ENCODE measurements at places on chromosomes 13 and 19. TPM values are rescaled to one million over a fixed set of nuclear protein-coding genes. Genes with fewer than 3 reads are reported as not detected.

The IL17D gene
- polyA plus RNA-seq = 18.2 TPM

The CATSPERD gene
- not detected for polyA plus RNA-seq

- peak; percentile 48 for DNase-seq
These were observed 10.4 kb downstream of the ATP4B start for GRCh38 chr13:113647351-113648215.

DNA sequence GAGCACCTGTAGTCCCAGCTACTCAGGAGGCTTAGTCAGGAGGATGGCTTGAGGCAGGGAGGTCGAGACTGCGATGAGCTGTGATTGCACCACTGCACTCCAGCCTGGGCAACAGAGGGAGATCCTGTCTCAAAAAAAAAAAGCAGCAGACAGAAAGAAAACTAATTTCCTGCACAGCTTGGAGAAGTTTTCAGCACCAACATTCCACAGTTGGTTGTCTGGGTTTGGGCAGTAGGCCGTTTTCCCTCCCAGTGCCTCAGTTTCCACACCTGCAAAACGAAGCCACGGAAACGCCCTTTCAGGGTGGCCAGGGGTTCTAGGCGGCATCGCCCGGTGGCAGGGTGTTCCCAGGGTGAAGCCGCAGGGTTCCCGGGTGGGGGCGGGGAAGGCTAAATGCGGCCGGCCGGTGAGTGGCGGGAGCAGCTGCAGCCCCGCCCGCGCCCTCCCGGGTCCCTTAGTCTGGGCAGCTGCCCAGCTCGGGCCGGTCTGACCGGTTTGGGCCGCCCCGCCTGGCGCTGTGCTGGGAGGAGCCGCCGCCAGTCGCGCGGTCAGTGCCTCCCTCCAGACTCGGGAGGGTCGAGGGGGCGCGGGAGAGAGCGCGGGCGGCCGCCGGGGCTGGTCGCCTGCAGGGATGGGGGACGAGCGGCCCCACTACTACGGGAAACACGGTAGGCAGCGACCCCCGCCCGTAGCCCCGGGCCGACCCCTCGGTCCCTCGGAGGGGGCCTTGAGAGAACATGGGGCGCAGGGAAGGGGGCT, at the start of gene SLC44A2:
TSS of gene SLC44A2 (plus strand) at position 551 of the 759 bp plus-strand sequence. CDS start at position 632, 81 bp downstream.
- DNase-seq = peak; percentile 89

The FFAR3 gene
- not detected for polyA plus RNA-seq

The SIGLEC12 gene
- 0.22 TPM for polyA plus RNA-seq

DNA sequence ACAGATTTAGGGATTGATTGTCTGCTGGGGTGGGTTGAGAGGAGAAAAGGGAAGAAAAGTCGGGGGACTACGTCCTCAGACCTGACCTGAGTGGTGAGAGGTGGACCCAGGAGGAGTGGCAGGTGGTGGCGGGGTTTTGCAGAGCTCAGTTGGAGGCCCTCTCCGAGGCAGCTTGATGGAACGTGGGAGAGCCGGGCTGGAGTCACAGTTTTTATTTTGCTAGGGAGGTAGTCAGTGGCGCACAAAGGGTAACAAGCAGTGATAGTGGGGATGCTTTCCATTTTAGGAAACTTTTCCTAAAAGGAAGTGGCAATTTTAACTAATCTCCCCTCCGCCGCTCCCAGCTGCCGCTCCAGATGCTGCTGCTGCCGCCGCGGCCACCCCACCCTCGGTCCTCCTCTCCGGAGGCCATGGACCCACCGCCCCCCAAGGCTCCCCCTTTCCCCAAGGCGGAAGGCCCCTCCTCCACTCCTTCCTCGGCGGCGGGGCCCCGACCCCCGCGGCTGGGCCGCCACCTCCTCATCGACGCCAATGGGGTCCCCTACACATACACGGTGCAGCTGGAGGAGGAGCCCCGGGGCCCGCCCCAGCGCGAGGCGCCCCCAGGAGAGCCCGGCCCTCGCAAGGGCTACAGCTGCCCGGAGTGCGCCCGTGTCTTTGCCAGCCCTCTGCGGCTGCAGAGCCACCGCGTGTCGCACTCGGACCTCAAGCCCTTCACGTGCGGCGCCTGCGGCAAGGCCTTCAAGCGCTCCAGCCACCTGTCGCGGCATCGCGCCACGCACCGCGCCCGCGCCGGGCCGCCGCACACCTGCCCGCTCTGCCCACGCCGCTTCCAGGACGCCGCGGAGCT, 1.1 kb upstream of the ZNF581 start:
- no peak for DNase-seq

DNA sequence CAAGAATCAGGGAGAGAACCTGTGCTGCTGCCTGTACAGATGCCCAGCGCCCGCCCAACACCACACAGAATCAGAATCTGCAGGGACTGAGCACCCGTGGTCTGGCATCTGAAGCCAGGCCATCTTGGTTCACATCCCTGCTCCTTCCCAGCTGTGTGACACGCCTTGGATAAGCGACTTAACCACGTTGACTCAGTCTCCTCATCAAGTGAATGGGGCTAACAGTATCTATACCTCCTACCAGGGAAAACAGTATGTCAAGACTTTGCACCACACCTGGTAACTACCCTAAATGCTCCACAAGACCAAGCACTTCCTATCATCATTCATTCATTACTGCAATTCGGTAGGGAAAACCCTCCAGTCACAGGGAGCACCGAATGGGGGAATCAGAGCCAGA, 1.2 kb downstream of the RANBP3 start:
- no peak for DNase-seq

- no peak for DNase-seq
These were observed 637.8 kb upstream of the KLF12 start for GRCh38 chr13:74771964-74772363.

The IZUMO2 gene
- not detected for polyA plus RNA-seq

- DNase-seq = no peak
These were observed 1.4 kb upstream of the RAB20 start for GRCh38 chr13:110562696-110563462.

- DNase-seq = no peak
These were observed 5.8 kb downstream of the RAB20 start for GRCh38 chr13:110555601-110556223.

The ZNF66 gene
- 3.3 TPM for polyA plus RNA-seq

The RINL gene
- polyA plus RNA-seq = 9.1 TPM

The LILRA2 gene
- polyA plus RNA-seq = 0.74 TPM

- DNase-seq = no peak
These were observed 581 bp downstream of the RPL18 start for GRCh38 chr19:48618278-48618915.

DNA sequence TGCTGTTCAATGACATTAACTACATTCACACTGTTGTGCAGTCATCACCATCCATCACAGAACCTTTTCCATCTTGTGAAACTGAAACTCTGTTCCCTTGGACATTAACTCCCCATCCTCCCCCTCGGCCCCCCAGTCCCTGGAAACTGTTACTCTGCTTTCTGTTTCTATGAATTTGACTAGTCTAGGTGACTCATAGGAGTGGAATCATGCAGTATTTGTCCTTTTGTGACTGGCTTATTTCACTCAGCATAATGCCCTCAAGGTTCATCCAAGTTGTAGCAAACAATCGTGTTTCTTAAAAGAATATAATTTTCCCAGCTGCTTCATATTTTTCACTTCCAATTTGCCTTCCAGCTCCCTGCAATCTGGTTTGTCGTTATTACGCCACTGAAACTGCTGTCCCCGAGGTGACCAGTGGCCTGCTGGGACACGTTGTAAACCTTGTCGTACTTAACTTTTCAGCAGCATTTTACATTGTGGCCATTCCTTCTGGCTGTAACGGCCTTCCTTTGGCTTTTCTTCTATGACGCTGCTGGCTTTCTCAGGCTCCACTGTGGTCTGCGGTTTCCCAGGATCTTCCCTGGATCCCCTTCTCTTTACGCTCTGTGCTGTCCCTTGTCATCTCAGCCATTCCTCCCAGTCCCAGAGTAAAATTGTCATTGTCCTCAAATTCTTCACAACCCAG, 74.0 kb downstream of the DHRS12 start:
- peak; percentile 69 for DNase-seq

The FUT6 gene
- polyA plus RNA-seq = not detected

The PEG3 gene
- 197 TPM for polyA plus RNA-seq

The SLC8A2 gene
- 0.23 TPM for polyA plus RNA-seq

DNA sequence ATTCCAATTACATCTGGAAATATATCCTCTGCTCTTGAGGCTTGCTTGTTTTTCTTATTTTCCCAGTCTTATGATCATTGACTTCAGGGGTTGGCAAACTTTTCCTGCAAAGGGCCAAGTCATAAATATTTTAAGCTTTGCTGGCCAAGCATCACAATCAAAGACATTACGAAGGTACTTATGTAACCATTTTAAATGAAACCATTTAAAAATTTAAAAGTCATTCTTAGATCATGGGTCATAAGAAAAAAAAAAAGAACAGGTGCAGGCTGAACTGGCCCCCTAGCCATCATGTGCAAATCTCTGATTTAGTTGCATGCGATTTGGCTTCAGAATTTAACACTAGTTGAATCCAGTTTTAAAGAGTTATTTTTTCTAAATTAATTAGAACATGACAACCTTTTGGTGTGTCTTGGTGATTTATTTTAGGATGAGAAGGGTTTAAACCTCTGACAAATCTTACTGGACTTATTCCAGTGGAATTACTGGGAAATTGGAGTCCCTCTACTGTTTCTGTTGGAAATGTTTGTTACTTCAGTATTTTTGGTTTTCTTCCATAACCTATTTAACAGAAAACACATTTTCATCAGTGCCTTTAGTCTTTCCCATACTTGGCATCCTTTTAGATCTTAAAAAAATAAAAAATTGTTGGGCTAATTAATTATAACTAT, 148.1 kb downstream of the NHLRC3 start:
- peak; percentile 62 for DNase-seq

The ZNF57 gene
- 3.2 TPM for polyA plus RNA-seq

- no peak for DNase-seq
These were observed 21.4 kb downstream of the FOXO1 start for GRCh38 chr13:40644838-40645604.

GRCh38 chr13:79548902-79549301, 67.9 kb downstream of the NDFIP2 start:
- DNase-seq = peak; percentile 27

The CYP2S1 gene
- polyA plus RNA-seq = 0.46 TPM

- no peak for DNase-seq
These were observed 53.1 kb upstream of the CYSLTR2 start for GRCh38 chr13:48600374-48601364.

GRCh38 chr13:100392709-100393630, 195.6 kb downstream of the GGACT start:
- DNase-seq = peak; percentile 24

The ARRDC5 gene
- polyA plus RNA-seq = 0.15 TPM

- no peak for DNase-seq
These were observed 1.7 kb downstream of the FPR1 start for GRCh38 chr19:51749979-51750378.

GRCh38 chr13:80783926-80784565, 443.1 kb upstream of the SPRY2 start:
- DNase-seq = peak; percentile 20

DNA sequence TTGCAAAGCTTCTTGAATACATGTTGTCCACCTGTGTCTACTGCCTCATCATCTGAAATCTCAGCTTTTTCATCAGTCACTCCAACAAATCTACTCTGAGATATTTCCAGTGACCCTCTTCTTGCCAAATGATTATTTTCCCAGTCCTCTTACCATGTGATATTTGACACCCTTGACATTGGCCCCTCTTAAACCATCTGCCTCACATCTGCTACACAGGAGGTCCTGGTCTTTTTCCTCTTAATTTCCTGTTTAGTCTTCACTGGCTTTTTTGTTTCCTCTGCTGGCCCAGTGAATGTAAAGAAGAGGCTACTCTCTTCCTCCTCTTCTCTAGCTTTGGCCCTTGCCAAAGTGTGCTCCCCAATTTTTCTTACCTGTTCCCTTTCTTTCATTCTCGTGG, 218.7 kb downstream of the DNAJC15 start:
- no peak for DNase-seq

The URAD gene
- not detected for polyA plus RNA-seq
